ENCODE measurements at places on chromosomes 3 and 15.

- DNase-seq, result no peak
These were observed 3.8 kb downstream of the GSK3B start for GRCh38 chr3:120090422-120090821.

GRCh38 chr3:132854856-132855535 lies 132.8 kb upstream of the NPHP3 start:
- DNase-seq, result no peak

GRCh38 chr15:44216958-44217357 lies 21.9 kb upstream of the FRMD5 start:
- DNase-seq, result no peak

GRCh38 chr3:194277786-194278130 lies 73.4 kb downstream of the CPN2 start:
- no peak for DNase-seq

DNA sequence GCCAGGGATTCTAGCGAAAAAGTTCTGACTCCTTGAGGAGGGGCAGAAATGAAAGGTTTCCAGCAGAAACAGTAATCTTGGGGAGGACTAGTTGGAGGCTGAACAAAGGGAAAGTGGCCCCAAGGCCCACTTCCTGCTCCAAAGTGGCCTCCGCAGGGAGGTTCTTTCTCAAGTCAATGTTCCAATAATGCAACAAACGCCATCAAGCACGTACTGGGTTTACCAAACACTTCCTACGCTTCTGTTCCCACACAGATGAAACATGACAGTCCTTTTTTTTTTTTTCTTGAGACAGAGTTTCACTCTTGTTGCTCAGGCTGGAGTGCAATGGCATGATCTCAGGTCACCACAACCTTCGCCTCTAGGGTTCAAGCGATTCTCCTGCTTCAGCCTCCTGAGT lies 9.6 kb upstream of the RCCD1 start:
- no peak for DNase-seq

GRCh38 chr15:101204739-101205535 lies 46.9 kb downstream of the CHSY1 start:
- peak; percentile 61 for DNase-seq

DNA sequence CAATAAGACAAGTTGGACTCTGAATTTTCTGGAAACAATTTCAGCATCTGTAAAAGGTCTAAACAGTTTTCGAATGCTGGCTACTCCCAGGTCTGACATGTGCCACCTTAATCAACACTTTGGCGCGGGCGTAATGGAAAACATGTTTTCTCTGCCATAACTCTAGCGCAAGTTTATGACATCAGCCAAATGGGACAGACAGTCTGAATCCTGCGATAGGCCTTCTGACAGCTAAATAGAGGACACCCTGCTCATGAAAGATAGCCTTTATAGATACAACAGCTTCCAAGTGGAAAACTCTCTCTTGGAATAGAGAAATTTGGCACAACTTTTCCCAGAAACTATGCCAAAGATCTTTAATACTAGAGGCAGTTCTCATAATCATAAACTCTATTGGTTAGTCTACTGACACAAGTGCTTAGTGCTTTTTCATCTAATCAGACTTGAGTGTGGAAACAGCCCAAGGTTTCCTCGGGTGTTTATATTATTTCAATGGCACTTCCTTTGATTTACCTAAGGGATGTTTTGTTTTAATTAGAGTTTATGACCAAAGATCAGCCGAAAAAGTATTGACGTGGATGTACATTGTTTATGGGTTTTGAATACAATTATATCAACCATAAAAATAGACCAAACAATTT lies 120.1 kb upstream of the DPH6 start:
- no peak for DNase-seq

DNA sequence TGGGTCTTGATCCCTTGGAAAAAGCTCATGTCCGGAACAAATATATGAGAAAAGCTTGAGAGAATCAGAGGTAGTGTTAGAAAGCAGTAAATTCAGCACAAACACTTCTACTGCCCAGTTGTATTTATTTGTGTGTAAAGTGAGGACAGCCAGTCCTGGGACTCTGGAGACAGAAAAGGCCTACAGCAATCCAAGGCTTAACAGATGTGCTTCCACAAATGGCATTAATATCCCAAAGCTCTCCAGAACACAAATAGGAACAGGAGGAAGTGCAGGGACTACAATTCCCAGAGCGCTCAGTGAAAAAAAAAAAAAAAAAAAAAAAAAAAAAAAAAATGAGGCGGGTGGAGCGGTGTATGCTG lies 390 bp upstream of the AP2M1 start:
- no peak for DNase-seq

DNA sequence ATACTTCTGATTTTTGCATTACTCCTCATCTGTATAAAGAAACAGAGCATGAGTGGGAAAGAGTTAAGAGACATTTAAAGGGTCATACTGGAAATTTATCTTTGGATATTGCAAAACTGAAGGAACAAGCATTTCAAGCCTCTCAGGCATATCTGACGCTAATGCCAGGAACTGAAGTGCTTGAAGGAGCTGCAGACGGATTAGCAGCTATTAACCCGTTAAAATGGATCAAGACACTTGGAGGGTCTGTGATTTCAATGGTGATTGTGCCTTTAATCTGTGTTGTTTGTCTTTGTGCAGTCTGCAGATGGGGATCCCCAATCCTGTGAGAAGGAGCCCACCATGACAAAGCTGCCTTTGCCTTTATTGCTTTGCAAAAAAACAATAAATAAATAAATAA lies 202.5 kb upstream of the UBE3A start:
- DNase-seq, result no peak

DNA sequence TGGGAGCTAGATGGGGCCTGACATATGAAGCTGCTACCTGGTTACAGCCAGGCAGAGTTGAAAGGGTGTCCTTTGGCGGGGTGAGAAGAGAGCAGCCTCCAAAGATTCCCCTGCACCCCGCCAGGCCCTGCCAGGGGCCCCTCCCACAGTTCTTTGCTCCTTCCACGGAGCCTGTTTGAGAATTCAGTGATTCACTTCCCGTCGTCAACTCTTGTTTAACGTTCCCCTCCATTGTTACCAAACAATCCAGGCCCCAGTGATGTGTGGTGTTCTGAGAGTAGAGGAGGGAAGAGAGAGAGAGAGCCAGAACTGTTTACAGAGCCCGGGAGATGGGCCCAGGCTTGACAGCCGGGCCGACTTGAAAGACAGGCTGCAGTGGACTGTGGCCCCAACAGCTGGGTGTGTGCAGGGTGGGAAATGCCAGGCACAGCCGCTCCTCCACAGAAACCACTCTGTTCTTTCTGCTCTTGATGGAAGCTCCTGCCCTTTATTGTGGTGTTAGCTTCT lies 81.5 kb downstream of the SMAD3 start:
- DNase-seq, result peak; percentile 92

Data from HCEC 1CT (cell line).